ENCODE measurements at places on chromosomes 1 and 21.

DNA sequence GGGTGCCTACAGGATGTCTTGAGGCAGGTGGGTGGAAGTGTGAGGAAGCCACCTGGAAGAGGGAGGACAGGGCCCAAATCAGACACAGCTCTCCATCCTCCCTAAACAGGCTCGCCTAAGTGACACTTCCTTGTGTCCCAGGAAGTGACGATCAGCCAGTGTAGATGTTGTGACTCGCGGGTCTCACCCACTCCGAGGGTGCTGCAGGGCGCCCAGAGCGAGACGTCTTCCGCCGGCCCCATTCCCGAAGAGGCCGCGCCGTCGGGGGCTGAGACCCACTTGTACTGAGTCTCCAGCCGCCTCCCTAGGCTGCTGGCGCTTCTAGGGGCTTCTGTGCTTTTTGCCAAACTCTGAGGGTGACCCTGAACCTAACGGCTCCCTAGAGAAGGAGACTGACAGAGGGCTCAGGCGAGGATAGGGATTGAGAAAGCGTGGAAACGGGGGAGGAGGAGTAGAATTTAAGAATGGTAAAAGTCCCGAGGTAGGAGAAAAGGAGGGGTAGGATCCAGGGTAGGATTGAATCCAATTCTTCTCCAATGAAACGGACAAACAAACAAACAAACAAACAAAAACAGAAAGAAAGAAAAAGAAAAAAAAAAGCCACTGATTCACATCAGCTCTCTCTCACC lies 543 bp upstream of the MARK1 start:
- no peak for DNase-seq

DNA sequence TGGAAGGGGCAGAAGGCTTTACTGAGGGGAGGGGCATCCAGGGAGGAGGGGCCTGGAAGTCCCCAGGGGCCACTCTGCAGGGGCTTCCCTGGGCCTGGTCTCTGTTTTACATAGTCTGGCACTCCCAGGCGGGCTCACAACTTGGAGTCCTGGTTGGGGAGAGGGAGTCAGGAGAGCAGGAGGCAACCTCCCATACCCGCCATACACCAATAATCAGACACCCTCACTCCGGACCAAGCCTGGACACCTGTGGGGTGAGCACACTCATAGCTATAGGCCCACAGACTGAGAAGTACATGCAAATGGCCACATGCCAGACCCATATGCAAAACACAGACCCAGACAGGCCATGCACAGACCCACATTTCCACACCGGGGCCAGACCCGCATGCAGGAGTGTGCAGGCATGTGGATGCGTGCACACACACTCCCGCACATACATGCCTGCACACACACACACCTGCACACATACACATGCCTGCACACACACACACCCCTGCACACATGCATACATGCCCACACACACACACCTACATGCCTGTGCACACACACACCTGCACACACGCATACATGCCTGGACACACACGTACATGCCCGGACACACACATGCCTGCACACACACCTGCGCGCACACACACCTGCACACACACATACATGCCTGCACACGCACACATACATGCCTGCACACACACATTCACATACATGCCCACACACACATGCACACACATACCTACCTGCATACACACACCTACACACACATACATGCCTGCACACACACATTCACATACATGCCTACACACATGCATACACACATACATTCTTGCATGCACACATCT lies 89.5 kb upstream of the RUNX3 start:
- DNase-seq, result no peak

- no peak for DNase-seq
These were observed 684 bp upstream of the MCL1 start for GRCh38 chr1:150579945-150580642.

DNA sequence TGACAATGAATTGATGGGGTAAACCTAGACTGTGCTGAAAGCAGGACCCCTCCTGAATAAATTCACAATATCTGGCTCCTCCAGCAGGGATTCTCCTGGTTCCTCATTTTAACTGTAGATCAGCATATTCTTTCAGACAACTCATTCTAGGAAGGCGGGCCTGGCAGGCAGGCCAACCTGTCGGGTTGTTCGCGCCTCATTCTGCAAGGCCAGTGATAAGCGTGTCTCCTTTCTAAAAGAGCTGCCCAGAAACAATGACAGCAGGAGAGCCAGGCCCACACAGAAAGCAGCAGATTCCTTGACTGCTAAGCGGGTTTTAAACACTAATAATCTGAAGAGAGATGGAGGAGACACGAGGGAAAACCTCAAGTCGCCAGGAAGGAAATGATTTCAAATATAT lies 70.0 kb downstream of the NTPCR start:
- DNase-seq, result no peak

DNA sequence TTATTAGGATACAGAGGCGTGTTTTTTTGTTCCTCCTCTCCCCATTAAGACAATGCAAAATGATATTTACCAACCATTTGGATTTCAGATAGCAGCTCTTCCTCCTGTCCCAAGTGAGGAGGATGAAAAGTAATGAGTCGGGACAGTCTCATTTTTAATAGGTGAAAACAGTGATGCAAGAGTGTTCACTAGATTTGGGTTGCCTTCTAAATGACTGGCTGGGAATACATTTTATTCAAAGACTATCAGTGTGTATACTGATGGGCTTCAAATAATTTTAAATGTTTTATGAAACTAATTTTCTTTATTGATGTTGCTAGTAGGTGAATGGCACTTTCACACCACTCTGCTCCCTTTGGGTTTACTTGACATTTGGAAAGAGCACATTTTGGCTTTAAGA lies 2.1 kb downstream of the RCOR3 start:
- no peak for DNase-seq

DNA sequence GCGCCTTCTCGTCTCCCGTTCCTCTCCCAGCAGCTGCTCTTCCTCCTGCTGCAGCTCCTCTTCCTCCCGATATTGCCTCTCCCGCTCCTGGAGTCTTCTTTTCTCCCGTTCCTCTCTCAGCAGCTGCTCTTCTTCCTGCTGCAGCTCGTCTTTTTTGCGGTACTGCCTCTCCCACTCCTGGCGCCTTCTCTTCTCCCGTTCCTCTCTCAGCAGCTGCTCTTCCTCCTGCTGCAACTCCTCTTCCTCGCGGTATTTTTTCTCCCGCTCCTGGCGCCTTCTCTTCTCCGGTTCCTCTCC lies 5.3 kb downstream of the TCHH start:
- no peak for DNase-seq

DNA sequence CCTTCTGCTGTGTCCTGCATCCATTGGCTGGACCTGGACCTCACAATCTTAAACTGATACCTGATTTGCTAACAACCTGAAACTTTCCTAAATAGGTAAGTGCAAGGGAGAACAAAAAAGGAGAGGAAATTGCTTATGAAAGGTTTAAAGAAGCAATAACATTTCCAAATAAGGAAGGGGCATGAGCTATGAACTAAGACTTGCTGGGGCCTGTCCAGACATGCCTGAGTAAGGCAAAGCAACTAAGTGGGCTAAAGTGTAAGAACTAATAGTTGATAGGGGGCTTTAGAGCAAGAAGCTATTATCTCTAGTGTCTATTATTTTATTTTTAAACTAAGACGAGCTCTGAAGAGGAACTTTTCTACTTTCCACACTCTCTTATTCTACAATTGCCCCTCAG lies 11.6 kb downstream of the JMJD4 start:
- no peak for DNase-seq

- DNase-seq, result peak; percentile 72
These were observed 64.6 kb downstream of the UBIAD1 start for GRCh38 chr1:11337580-11338073.

DNA sequence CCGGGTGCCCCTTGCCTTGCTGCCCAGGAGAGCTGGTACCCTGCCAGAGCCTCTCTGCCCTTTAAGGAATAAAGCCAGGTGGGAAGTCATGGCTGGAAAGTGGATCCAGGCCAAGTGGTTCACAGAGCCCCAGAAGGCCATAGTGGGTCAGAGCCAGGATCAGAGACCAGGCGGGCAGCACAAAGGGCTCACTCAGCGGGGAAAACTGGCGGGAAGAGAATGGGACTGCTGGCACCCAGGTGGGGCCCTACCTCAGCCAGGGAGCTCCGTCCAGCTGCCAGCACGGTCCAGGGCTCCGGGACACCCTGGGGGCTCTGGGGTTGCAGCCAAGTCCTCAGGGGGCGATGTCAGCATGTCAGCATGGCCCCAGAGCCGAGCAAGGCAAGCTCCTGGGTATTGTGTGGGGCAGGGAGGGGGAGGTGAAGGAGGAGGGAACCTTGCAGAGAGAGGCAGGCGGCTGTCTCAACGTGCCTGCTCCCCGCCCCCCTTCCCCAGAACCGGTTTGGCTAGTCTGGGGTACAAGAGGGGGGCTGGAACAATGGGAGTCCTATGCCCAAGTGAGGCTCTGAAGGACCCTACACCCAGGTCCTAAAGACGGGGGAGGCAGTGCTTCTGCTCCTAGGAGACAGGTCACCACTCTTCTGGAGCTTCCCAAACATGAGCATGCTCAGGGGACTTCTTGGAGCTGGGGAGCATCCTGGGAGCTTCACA lies at the start of gene ARHGEF19:
ARHGEF19 (minus strand) TSS at position 402 of the 711 bp plus-strand sequence. CDS start 3,598 bp downstream, outside the sequence.
- DNase-seq, result no peak

DNA sequence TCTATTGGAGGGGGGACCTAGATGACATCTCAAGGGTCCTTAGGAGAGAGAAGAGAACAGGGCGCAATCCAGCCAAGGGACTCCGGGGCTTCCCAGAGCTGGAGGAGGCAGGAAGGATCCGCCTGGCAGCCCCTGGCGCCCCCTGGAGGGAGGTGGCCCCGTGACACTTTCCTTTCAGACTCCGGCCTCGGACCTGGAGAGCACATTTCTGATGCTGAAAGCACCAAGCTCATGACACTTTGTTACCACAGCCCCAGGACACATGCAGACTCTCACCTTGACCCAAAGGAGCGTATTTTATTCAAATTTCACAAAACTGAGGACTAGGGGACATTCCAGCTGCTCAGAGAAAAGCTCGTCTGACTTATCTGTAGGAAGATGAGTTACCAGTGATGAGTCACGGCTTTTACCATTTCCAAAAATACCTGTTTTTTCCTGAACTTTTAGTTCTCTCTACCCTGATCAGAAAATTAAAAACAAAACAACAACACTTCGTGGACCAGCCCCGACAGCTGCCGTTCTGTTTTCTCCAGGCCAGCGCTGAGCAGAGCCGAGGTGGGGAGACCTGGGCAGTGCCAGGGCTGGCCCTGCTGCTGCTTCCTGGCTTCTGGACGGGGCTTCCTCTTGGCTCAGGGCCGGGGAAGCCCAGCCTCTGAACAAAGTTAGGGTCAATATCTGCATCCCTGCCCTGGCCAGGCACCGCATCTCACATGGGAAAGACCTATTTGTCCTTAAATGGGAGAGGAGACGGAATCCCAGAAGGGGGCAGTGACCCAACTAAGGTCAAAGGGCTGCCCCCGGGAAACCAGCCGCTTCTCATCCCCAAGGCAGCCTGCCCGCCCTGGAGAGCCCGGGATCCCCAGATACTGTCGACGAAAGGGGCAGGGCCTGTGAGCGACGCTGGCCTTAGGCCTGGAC lies 21.6 kb upstream of the POFUT2 start:
- DNase-seq, result peak; percentile 42

GRCh38 chr1:29310616-29311180 lies 74.4 kb downstream of the PTPRU start:
- no peak for DNase-seq

GRCh38 chr1:56223968-56224367 lies 355.4 kb downstream of the PLPP3 start:
- DNase-seq, result no peak

- DNase-seq, result no peak
These were observed 65.6 kb downstream of the OPTC start for GRCh38 chr1:203559523-203559922.

DNA sequence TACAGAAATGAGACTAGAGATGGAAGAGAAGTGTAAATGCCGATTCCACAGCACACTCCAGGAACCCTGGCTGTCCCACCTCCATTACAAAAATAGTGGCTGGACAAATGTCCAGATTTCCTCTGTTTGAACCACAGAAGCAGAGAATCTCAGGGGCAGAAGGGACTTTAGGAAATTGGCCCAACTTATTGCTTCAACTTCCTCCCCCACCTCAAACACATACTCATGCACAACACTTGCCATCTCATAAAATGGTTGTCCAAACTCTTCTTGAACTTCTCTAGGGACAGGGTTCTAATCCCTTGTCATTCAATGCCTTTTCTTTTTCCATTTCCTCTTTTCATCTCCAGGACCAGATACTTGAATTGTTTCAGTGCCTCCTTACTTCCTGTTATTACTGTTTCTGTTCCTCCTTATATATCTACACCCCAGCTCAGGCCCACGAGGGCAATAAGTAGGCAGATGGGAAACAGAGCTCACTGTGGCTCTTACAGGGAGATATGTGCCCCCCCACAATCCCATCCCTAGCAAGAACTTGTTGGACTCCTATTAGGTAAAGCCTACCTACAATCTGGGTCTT lies 8.5 kb upstream of the B4GALT3 start:
- DNase-seq, result no peak

DNA sequence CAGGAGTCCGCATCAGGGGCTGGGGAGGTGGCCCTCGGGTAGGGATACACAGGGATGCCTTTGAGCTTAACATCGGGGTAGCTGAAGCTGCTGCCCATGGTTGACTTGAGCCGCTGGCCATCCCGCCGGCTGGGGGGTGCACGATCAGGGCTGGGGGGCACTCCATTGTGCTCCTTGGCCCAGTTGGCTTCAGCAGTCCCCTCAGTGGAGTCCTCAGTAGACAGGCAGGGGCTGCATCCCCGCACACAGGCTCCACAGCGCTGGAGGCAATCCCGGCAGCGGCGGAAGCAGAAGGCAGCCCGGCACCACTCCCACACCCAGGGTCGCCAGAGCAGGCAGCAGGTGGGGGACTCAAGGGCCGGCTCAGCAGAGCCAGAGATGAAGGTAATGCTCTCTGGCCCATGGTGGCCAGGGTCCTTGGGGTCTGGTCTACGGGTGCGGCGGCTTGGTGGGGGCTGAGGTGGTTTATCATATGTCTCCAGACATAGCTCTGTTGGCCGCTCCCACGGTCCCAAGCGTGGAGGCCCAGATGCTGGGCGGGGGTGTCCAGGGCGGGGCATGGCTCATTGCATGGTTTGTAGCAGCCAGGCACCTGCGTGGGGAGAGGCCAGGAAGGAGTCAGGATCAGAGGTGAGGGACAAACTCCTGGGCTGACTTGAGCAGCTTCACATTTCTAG lies 8.3 kb downstream of the KDF1 start:
- DNase-seq, result no peak

Measured in stimulated activated CD4-positive, alpha-beta T cell treated with anti-CD3 and anti-CD28 coated beads, Interleukin-1b, Interleukin-23, amount 100 ng/mL, for 48 hours (primary cell).